ENCODE measurements at places on chromosomes 13 and 19.

- no peak for DNase-seq
Observed at GRCh38 chr19:3697094-3697493, 3.2 kb downstream of the PIP5K1C start.

DNA sequence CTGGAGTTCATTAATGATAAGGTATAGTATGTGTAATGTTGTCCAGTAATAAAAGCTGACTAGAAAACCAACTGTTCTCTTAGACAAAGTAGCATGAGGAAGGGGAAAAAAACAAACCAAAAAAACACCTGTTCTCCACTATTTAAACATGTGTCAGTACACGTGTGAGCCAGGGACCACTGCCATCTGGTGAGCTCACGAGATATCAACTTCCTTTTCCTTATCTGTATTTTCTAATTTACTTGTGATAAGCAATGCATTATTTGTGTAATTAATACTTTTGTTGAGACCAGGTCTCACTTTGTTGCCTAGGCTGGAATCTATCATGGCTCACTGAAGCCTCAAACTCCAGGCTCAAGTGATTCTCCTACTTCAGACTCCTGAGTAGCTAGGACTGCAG, 4.3 kb upstream of the SIX5 start:
- DNase-seq, result no peak

GRCh38 chr13:103730407-103730806, 664.2 kb upstream of the SLC10A2 start:
- DNase-seq, result no peak

GRCh38 chr19:3808420-3809143, 22.4 kb upstream of the MATK start:
- DNase-seq, result no peak
